ENCODE measurements at places on chromosomes 12 and 14.

DNA sequence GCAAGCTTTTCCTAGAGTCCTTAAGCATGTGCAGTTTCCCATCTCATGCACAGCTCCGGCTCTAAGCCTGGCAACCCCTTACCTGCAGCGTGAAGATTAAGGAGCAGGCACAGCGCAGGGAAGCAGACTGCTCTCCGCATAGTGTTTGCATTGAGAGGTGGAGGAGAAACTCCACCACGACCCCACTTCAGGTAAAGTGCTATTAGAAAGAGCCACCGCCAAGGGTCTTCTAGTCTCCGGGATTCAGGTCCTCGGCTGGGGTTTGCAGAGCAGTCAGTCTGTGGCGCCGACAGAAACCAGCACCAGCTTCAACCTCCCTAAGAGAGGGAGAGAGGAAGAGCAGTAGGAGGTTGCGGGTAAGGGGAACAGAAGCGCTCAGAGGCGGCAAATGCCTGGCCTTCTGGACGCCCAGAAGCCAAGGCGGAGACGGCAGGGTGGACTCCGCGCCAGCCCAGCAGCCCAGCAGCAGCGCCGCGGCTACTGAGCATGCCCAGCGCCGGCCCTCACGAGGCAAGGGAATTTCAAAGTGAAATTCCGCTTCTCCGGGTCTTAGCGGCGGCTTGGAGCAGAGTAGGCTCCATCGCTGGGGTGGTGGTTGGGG lies at the start of gene PTPRR:
Gene PTPRR, minus strand, starts transcription at position 488 of the 601 bp plus-strand sequence. Its CDS starts 348 bp downstream, at position 140.
- DNase-seq: no peak

- no peak for DNase-seq
Measured at GRCh38 chr14:92443741-92444140, 69.8 kb upstream of the RIN3 start.

- DNase-seq: no peak
Measured at GRCh38 chr14:73221945-73222344, 15.4 kb upstream of the PAPLN start.

GRCh38 chr14:44995196-44995595 lies 33.2 kb downstream of the TOGARAM1 start:
- DNase-seq: no peak

- no peak for DNase-seq
Measured at GRCh38 chr12:1836241-1836803, 16.0 kb downstream of the LRTM2 start.

- no peak for DNase-seq
Measured at GRCh38 chr12:89674326-89674942, 34.2 kb downstream of the ATP2B1 start.

DNA sequence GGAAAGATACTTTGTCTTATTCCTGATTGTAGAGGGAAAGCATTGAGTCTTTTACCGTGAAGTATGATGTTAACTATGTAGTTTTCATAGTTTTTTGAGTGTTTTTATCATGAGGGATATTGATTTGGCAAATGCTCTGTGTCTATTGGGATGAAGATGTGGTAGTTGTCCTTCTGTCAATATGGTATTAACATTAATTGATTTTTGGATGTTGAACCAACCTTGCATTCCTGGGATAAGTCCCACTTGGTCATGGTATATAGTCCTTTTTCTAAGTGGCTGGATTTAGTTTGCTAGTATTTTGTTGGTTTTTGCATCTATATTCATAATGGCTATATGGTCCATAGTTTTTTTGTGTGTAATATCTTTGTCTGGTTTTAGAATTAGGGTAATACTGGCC lies 42.8 kb downstream of the FAM222A start:
- DNase-seq: no peak

Measured in activated naive CD8-positive, alpha-beta T cell treated with anti-CD3 and anti-CD28 coated beads for 36 hours (primary cell).